ENCODE measurements at places on chromosomes 11 and 22. TPM values are rescaled to one million over a fixed set of nuclear protein-coding genes. Genes with fewer than 3 reads are reported as not detected.

B4GALNT4 gene
- total RNA-seq: 1.9 TPM

KRTAP5-1 gene
- total RNA-seq: not detected

SEC14L6 gene
- 0.47 TPM for total RNA-seq

- DNase-seq: no peak
Measured at GRCh38 chr11:64121663-64122410, 44.1 kb downstream of the MACROD1 start.

- DNase-seq: no peak
Measured at GRCh38 chr11:64141081-64141783, 24.7 kb downstream of the MACROD1 start.

DNA sequence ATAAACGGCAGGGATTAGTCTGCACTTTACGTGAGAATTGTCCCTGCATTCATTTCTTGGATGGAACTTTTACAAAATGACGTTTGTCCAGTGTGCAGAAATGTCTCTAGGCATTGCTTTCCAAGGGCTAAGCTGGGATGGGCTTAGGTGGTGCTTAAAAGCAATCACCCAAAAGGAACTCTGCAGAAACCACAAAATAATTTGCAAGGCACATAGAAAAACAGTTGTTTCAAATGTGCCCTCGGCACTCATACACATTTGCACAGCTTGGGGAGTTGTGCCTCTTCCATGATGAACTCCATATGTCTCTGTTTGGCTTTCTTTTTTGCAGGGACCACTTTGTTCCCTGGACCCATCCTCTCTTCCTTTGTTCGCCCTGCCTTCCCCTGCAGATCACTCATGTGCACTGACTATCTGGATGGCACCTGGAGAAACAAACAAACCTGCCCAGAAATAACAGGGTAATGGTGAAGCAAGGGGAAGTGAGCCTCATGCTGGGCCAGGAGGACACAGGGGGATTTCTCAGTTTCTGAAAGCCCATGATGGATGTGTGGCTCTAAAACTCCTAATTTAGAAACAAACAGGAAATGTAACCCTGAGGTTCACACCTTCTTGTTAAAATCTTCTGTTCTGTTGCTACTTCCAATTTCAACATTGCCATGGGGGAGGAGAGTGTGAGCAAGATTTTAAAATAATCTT, 150.2 kb downstream of the SNX19 start:
- no peak for DNase-seq

DNA sequence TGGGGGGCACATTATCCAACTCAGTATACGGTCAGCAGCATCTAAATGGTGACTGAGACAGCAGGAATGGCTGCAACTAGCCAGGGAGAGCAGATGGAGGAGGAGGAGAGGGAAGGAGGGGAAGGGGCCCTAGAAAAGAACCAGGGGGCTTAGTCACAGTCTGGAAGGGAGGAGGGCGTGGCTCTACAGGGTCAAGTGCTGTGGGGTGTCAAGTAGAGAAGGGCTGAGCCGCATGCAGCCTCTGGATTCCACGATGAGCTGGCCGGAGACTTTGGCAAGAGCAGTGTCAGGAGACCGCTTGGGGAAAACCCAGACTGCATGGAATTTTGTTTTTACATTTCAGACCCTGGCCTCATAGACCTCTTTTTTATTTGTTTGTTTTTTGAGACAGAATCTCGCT, 25.8 kb upstream of the PPFIA1 start:
- no peak for DNase-seq

Measured in Calu3 (cell line).